ENCODE measurements at places on chromosomes 12 and 14.
A peak's percentile ranks its signal among the peaks of the same experiment; 100 is the strongest.

- DNase-seq: no peak
Measured at GRCh38 chr12:4643747-4644146, 5.1 kb downstream of the AKAP3 start.

DNA sequence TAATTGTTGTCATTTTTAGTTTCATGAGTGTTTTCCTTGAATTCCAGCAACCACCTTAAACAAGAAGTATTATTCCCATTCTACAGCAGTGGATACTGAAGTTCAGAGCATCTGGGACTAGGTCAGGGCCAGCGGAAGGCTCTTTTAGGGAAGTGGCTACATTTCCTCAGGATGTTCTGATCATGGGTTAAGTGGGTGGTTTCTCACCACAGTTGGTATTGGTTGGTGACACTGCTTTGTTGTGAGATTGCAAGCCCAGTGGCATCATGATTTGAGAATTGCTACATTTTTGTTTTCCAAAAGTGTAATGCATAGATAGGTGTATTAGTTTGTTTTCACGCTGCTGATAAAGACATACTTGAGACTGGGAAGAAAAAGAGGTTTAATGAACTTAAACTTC lies 47.1 kb downstream of the SYNE2 start:
- DNase-seq: no peak

DNA sequence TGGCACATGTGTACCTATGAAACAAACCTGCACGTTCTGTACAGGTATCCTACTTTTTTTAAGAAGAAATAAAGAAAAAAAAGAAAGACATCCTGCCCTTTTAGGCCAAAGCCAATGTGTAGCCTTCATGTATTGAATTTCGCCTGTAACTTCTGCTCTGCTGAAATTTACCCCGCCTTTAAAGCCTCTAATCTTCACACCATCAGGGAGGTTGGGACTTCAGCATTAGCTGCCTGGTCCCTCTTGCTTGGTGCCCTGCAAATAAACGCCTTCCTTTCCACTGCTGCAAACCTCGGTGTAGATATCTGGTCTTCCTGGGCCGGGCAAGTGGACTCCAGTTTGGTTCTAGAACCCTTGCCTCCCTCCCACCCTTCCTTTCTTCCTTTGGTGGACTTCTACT lies 2.6 kb upstream of the KRT71 start:
- no peak for DNase-seq

GRCh38 chr14:61841145-61841544 lies 78.9 kb downstream of the SNAPC1 start:
- no peak for DNase-seq

DNA sequence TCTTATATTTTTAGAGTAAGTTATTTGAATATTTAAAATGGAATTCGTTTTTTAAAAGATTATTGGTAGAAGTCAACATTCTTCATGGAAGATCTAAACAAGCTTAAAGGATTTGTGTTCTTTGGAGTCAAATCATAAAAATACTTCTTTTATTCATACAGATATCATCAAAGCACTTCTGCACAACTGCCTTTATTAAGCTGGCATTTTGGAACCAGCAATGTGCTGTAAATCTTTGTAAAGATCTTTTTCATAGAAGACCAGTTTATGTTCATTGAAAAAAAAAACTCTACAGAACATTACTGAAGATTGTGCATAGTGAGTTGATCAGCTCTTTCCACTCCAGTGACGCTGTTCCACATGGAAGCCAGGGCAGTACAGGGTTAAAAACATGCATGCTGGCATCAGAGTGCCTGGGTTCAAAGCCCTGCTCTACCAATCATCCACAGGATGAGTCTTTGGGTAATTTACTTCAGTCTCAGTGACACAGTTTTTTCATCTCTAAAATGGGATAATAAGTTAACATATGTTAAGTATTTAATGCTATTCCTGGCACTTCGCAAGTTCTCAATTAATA lies 109.6 kb upstream of the SLC38A4 start:
- no peak for DNase-seq

DNA sequence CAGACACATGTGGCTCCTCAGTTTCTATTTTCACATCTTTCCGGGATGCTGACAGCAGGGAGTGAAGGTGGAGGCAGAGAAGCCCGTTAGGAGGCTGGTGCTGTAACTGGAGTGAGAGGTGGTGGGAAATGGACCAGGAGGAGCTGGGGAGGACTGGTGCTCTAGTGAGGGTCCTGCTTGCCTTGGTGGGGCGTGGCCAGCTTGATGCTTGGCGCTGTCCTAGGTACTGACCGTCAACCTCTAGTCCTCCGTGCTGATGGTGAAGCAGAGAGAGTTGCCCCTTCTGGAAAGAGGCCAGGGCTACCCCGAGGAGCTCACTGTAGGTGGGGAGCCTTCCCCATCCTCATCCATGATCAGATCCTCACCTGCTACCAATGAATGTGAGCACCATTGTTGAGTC lies 1.4 kb downstream of the TRMT61A start:
- DNase-seq: no peak

GRCh38 chr12:109428037-109428629 lies 49.0 kb downstream of the KCTD10 start:
- peak; percentile 40 for DNase-seq

DNA sequence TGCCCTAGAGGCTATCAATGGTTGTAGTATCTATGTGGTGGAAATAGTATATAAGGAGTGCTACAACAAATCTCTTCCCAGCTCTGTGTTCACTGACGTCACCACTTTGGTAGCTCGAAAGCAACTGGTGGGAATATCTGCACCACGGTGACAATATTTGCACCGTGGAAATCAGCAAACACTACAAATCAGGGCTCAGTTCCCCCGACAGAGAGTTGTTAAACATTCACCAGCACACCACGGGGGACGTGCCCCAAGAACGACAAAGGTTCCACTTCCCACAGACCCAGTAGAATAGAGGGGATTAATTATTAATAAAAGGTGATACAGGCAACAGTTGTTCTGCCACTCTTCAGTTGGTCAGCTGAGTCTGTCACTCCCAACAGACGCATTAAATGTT lies 98.4 kb downstream of the CCDC60 start:
- no peak for DNase-seq

DNA sequence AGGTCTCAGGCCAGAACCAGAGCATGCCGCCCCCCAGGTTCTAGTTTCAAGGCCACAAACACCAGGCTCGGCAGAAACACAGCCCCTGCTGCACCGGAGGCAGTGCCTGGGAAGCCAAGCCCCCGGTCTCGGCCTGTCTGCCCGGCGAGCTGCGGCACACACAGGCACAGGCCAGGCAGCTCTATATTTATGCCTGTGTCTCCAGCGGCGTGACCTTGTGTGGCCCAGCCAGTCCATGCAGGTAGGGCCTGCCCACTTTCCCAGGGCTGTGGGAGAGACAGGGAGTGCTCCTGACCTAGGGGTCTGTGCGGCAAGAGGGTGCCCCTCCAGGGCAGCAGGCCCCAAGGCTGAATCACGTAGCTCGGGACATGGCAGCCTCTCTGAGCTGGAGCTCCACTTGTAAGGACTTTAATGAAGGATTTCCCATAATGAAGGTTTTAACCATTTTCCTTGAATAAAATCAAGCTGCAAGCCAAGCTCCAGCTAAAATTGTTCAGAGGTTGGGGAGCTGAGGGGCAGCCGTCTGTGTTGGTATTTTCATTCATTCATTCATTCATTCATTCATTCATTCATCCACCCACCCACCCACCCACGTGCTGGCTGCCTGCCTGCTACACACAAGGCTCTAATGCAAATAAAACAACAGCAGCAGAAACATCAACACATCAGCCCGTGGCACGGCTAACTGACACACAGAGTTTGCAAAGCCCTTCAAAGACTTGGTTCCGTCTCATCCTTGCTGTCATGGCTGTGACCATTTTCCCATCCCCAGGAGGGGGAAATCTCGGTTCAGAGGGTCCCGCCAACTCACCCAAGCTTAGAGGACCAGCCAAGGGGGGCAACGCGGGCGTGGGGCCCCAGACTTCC lies 92.0 kb downstream of the RFLNA start:
- no peak for DNase-seq

- DNase-seq: no peak
Measured at GRCh38 chr12:110062241-110062640, 13.9 kb upstream of the C12orf76 start.

DNA sequence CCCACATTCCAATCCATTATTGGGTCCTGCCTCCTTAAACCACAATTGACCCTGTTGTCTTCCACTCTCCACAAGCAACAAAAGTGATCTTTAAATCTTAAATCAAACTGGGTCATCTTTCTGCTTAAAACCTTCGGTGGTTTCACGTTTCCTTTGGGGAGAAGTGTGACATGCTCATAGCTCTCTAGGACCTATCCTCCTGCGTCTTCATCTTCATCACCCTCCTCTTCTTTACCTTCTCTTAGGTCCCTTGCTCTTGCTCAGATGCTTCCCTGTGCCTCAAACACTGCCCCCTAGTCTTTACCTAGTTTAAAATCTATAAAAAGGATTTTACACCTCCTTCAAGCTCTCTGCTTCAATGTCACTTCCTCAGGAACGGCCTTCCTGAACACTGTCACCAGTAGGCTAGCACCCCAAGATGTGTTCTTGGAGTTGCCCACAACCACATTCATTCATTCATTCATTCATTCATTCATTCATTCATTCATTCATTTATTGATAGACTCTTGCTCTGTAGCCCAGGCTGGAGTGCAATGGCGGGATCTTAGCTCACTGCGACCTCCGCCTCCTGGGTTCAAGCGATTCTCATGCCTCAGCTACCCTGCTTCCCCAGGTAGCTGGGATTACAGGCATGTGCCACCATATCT lies 46.8 kb downstream of the GALNT4 start:
- DNase-seq: no peak

Data from spinal cord (tissue), 10 donors.